ENCODE measurements at places on chromosomes 3 and 15. TPM values are rescaled to one million over a fixed set of nuclear protein-coding genes. Genes with fewer than 3 reads are reported as not detected.
A peak's percentile ranks its signal among the peaks of the same experiment; 100 is the strongest.

DNA sequence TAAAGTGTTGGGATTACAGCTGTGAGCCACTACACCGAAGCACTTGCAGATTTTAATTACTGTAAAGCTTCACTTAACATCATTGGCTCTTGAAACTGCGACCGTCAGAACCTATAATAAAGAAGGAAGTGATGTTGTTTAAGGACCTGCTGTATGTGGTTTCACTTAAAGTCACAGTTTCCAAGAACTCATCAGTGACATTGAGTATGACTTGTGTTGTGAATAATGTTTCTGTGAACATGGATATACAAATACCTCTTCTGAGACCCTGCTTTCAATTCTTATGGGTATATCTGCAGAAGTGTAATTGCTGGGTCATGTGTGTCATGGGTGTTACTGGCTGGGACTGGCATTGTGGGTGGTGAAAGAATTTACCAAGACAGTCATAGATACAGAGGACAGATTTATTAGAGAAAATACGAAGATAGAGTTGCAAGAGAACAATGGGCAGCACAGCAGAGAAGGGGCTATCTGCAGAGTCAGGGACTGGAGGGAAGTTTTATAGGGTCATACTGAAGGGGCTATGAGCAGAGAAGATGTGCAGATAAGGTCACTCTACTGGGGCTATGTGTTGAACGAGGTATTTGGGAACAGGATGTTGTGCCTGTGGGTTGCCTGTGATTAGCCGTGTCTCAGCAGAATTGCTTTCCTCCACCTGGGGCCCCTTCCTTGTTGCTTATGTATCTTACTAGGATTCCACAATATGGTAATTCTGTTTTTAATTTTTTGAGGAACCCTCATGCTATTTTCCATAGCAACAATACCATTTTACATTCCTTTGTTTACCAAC is 4.5 kb downstream of the NDUFB5 start:
- DNase-seq: peak; percentile 14

The FSTL1 gene
- 0.39 TPM for total RNA-seq

- no peak for DNase-seq
Observed at GRCh38 chr3:9342696-9343095, 20.2 kb upstream of the THUMPD3 start.

The GUCA1C gene
- total RNA-seq: not detected

The GOLGA8R gene
- total RNA-seq: 4.2 TPM

The CYP1A1 gene
- 2.1 TPM for total RNA-seq

- DNase-seq: no peak
Observed at GRCh38 chr3:37787153-37787867, 74.4 kb upstream of the CTDSPL start.

The SLC22A13 gene
- 0.11 TPM for total RNA-seq

GRCh38 chr3:147544290-147544689 is 135.1 kb downstream of the ZIC1 start:
- no peak for DNase-seq

- no peak for DNase-seq
Observed at GRCh38 chr3:98741121-98741716, 21.9 kb upstream of the ST3GAL6 start.

GRCh38 chr3:143597774-143598652 is 250.3 kb downstream of the SLC9A9 start:
- DNase-seq: no peak

The TERC gene
- total RNA-seq: 8.5 TPM

DNA sequence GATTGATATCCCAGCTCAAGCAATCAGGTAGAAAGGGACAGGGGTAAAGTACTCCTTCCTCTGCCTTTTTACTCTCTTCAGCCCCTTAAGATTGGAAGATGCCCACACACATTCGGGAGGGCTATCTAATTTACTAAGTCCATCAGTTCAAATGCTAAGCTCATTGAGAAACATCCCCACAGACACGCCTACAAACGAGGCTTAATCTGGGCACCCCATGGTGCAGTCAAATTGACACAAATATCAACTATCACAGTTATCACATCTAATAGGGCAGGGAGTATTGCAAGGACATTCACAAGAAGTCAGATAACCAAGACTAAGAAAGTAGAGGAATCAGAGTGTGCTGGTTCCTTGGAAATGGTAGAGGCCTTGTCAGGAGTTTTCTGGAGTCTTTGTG is 437.8 kb upstream of the AZI2 start:
- no peak for DNase-seq

- no peak for DNase-seq
Observed at GRCh38 chr3:54628888-54629441, 298.9 kb downstream of the LRTM1 start.

GRCh38 chr15:47300596-47300995 is 416.7 kb upstream of the SEMA6D start:
- no peak for DNase-seq

GRCh38 chr3:65946438-65946837 is 92.3 kb downstream of the MAGI1 start:
- DNase-seq: no peak

The DCLK3 gene
- total RNA-seq: 0.06 TPM

GRCh38 chr3:185076219-185076618 is 76.6 kb downstream of the C3orf70 start:
- no peak for DNase-seq

The GABRA5 gene
- total RNA-seq: not detected

- DNase-seq: no peak
Observed at GRCh38 chr3:52294320-52295150, 6.9 kb downstream of the GLYCTK start.

All from activated naive CD4-positive, alpha-beta T cell treated with anti-CD3 and anti-CD28 coated beads, Interleukin-2, amount 50 U/mL, for 72 hours (primary cell).